ENCODE measurements at places on chromosomes 2 and 18.

DNA sequence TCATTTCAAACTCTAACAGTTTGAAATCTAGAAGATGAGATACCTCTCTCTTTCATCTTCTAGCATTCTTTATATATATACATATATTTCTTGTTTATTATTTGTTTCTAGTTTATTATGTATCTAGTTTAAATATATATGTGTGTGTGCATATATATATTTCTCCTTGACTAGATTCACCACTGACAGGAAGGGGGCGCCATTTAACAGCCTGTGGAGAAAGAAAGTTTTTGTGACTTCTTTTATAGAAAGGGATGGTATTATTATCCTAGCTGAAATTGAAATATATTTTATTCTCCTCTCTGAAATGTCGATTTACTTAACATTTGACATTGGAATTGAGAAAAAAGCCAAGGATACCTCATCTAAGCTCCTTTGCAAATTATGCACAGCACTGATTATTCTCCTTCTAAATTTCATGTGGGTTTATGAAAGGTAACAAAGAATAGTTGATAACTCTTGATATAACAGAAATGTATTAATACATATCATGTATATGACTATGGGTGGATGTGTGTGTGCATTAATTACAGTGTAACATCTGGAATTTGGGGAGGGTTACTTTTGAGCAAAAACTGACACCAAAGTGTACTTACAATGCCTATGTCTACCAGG is 160.7 kb upstream of the NT5C1B start:
- DNase-seq = peak; percentile 19

DNA sequence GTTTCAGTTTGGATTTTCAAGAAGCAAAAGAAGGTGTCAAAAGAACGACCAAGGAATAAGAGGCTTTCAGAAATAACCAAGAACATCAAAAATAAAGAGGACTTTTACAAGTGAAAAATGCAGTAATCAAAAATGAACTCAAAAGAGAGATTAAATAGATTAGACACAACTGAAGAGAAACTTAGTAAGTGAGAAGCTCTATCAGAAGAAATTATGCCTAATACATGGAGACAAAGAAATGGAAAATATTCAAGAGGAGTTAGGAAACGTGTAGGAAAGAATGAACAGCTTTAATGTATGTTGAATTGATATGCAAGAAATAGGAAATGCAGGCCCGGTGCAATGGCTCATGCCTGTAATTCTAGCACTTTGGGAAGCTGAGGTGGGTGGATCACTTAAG is 145.8 kb downstream of the ACOXL start:
- no peak for DNase-seq

- DNase-seq = no peak
Measured at GRCh38 chr18:61637905-61638595, 254.8 kb downstream of the RNF152 start.

DNA sequence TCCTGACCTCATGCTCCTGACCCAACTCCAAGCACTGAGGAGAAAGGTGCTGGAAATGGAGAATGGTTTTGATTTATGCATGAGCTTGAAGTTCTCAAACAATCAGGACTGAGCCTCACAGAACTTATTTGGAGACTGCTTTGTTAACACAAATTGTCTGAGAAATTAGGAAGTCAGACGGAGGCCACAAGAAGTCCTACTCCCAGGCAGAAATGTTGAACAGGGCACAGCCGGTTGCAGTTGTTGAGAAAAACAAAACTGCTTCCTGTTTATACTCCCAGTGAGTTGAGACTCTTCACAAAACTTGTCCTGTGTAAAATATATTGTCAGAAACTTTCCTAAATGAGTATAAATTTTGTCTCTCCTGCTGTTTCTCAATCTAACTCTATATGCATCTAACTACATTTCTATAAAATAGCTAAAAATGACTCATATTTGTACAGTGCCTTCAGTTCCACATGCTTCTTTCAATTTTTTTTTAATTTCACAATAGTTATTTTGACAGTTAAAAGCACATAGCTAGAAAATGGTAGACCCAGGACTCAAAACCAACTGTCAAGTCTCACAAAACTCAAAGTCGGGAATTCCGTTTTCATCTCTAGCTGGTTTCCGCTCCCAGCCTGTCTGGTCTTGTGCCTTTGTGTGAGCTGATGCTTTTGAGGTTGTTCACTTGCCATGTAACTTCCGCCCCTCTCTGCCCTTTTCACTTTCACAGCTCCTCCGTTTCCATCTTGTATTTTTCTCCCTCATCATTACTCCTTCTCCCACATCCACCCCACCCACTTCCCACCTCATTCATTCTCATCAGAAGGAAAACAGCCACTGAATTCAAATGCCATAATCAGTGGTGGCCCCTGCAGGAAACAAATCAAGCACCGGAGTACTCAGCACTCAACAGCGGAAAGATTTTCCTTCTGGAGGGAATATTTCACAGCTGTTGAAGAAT is 215.0 kb downstream of the SUCLG1 start:
- DNase-seq = no peak

DNA sequence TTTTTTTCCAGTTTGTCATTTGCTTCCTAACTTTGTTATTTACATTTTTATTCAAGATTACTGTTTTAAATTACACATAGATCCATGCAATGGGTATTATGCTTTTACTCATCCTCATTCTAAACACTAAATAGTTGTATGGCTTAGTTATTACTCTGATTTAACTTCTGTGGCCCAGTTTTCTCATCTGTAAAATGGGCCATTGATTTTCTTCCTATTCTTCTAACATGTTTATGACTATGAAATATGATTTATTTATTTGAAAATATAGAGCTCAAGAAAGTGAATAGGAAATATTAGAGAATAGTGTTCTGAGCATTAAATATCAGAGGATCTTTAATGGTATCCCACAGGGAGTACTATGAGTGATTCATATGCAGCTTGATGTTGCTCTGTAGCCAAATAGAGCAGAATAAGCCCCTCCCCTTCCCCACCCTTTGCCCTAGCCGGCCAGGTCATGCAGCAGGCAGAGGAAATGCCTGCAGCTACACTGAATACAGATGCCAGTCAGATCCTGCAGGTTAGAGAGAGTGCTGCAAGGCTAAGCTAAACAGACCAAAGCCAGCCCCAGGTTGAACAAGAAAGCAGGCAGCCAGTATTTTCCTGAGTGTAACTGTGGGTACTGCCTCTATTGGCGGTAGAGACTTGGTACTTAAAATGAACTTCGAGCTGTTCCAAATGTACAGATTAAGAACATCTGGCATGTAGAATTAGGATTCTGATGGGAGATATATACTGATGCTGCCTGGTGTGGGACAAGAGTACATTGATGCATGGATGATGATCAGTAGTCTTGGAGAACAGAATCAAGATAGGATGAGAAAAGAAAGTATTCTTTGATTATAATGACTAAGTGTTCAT is 11.7 kb upstream of the ACYP2 start:
- DNase-seq = no peak

DNA sequence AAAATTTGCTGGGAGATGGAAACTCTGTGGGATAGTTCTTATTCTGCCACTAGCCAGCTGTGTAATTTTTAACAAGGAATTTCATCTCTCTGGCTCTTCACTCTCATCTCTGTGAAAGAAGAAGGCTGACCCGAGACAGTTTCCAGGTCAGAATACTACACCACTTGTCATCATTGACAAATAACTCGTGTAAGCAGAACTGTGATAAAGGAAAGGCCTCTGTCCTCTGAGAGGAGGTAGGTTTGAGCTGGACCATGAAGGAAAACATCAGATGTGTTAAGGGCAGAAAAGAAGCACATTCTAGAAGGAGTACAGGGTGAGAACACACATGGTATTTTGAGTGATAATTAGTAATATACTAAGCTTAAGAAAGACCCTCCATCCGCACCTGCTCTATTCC is 211.4 kb upstream of the DDX18 start:
- DNase-seq = no peak

- no peak for DNase-seq
Measured at GRCh38 chr2:145909175-145909755, 1389.3 kb upstream of the ZEB2 start.

- DNase-seq = no peak
Measured at GRCh38 chr18:28728891-28729290, 552.0 kb upstream of the CDH2 start.

GRCh38 chr2:136164280-136164776 is 46.4 kb upstream of the CXCR4 start:
- no peak for DNase-seq

DNA sequence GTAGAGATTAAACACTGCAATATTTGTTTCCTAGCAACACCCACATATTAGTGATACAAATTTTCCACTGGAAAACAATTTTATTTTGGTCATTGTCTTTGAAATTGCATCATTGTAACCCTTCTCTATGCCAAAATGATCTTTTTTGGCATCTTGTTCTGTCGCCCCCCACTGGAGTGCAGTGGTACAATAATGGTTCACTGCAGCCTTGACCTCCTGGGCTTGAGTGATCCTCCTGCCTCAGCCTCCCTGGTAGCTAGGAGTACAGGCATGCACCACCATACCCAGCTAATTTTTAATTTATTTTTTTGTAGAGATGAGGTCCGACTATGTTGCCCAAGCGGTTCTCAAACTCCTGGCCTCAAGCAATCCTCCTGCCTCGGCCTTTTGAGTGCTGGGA is 117.4 kb downstream of the PIK3C3 start:
- no peak for DNase-seq

DNA sequence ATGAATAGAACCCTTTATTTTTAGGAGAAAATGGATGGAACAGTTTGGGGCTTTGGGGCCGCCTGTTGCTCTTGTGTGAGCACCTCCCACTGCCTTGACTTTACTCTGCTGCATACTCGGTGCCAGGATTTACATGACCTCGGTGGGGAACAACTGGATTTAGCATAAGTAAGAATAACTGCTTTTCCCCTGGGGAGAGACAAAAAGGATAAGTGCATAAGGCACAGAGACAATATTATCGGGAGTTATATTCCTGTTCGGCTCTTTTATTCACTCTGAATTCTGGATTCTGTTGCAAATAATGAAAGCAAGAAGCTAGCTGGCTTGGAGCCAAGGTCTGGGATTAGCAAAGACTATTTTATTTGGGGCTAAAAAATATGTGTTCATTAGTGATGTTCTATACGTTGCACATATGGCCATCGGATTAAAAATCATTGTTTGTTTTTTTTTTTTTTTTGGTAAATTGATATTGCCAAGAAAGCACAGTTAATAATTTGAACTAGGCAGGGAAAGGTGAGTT is 69.8 kb downstream of the CYBRD1 start:
- DNase-seq = peak; percentile 45

- no peak for DNase-seq
Measured at GRCh38 chr2:213281156-213281555, 3.1 kb upstream of the SPAG16 start.

DNA sequence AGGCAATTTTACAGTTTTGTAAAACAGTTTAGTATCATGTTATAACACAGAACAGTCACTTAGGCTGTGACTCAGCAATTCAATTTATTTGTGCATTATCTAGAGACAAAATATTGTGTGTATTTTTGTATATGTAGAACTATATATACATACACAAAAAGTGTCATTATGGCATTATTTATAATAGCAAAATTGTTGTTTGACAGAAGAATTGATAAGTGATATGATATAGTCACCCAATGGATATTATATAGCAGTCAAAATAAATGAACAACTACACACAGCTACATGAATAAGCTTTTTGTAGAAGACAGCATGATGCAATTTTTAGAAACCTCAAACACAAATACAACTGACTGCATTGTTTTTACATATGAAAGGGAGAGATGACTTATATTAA is 334.0 kb downstream of the TRIB2 start:
- no peak for DNase-seq

- no peak for DNase-seq
Measured at GRCh38 chr2:6916224-6916623, 988 bp upstream of the RNF144A start.

DNA sequence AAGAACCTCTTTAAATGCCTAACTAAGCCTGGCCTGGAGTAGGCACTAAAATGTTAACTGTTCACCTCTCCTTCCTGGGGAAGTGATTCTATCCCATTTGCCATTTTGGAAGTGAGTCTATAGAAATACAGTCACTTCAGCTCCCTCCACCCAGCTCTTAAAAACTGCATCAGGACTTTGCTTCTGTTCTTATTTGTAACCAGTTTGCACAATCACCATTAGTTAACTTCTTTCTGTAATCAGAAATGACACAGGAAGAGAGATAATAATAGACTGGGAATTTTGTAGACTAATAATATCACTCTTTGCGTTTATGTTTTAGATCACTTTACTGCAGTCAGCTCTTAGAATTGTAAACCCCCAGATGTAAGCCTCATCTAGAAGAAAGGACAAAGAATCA is 16.0 kb upstream of the MARCO start:
- DNase-seq = no peak

DNA sequence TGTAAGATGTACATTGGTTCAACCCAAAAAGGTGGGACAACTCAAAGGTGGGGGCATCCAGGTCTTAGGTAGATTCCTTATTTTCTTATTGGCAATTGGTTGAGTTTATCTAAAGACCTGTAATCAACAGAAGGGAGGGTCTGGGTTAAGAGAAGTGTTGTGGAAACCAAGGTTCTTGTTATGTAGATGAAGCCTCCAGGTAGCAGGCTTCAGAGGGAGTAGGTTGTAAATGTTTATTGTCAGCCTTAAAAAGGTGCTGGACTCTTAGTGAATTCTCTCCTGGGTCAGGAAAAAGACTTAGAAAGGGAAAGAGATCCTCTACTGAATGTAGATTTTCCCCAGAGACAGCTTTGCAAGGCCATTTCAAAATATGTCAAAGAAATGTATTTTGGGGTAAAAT is 125.3 kb upstream of the NDUFV2 start:
- DNase-seq = no peak

DNA sequence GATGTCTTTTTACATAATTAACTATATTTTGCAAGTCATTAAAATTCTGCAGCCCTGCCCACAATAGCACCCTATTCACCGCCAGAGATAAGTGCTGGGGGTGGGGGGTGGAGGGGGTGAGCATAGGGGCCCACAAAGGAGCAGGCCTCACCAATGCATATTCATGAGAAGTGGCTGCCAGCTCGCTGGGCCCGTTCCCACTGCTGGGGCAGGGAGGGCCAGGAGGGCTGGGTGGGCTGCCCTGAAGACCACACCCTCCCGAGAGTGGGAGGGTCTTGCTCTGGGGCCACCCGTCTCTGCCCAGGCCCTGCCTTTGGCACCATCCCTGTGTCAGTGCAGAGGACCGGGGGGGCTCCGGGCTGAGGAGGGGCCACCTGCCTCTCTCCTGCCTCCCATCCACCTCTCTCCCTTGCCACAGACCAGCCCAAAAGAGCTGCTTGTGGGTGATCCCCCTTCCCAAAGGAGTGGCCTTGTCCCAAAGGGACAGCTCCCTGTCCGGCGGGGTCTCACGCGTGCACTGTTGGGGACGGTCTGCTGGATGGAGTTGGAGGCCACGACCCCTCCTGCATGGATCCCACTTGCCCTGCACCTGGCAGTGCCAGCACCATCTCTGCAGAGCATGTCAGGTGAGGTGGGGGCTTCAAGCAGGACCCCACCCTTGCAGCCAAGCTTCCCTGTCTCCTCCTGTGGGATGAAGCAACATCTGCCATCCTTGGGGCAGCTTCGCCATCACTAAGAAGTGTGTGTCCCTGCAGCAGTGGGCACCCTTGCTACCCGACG is 138.8 kb upstream of the GPC1 start:
- no peak for DNase-seq

Data from NCI-H2171 (cell line).